ENCODE measurements at places on chromosomes 4 and X.

DNA sequence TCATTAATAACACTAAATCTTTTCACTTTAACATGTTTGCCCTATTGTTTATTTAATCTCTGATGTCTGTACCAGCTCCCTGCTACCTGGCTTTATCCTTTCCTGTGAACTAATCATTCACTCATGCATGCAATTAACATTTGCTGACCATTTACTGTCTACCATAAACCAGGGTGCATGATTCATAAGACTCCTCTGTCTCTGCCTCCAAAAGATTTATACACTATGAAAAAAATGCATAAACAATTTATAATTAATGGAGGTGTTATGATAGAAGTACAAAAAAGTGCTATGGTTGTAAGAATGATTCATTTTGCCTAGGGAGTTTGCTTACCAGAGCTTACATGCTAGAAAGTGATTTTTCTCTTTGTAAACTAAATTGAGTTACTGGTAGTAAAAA is 24.5 kb upstream of the CPEB2 start:
- DNase-seq: no peak

DNA sequence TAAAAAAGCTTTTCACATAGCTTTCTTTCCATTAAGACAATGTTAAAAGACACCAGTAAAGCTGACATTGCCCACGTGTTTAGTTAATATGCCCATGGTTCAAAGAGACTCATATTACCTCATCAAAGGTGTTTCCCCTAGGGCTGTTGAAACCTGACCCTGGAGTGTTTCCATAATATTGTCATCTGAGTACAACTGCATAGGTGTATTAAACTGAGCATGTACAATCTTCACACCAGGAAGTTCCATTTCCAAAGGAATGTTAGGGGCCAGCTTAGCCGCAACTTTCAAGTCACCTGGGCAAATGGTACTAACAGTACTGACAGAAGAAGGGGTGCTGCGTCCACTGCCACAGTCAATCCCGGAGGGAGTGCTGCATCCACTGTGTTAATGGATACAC is 27.1 kb downstream of the PDLIM3 start:
- peak; percentile 14 for DNase-seq

DNA sequence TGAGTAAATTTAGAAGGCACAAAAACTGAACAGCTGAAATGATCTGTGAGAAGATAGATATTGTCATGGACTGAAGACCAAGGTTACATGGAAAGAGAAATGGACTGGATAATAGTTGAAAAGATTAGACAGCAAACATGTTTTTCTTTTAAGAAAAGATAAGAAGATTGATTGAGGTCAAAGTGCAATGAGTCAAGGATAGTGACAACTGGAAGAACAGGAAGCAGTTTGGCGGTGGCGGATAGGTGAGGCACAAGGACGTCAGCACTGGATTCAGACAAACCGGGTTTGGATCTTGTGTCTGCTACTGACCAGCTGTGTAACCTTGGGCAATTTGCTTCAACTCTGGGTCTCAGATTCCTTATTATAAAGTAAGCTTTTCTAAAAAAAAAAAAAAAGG is 2.0 kb upstream of the HPGD start:
- DNase-seq: no peak

DNA sequence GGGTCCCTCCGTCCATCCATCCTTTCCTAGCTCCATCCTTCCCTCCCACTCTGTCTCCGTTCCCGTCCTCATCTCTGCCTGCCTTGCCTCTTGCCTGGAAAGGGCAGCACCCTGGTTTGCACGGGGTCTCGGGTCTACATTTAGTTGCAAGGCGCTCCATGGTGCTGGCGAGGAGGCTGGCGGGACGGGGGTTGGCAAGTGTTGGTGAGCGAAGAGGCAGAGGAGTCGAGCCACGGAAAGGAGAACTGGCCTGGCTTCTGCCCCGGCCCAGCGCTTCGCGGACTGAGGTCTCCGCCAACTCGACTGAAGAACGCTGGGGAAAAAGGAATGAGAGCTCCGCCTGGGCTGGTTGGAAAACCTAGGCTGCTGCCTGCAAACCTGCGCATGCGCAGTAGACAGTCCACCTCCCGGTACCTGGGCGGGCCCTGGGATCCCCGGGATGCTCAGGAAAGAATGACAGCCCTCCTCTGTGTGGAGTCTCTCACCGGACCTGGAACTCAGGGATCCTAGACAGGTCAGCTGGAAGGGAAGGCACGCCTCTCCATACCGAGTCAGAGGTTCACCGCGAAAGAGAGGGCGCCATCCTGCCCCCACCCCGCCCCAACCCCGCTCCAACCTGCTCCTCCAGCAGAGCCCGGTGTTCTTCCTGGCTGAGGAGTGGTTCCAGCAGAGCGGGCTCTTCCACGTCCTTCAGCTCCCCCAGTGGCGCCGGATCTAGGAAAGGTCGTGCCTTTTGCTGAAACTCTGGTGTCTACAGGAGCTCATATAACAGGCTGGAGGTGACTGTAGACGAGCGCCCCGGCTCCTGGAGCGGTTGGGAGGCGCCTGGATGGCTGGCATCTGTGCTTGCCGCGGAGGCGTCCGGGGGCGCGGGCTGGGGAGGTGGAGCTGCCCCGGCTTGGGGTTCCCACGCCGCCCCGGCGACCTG is 6.0 kb downstream of the FRG2 start:
- DNase-seq: no peak

- no peak for DNase-seq
These were observed 50.0 kb downstream of the UGT2B10 start for GRCh38 chr4:68865760-68866159.

DNA sequence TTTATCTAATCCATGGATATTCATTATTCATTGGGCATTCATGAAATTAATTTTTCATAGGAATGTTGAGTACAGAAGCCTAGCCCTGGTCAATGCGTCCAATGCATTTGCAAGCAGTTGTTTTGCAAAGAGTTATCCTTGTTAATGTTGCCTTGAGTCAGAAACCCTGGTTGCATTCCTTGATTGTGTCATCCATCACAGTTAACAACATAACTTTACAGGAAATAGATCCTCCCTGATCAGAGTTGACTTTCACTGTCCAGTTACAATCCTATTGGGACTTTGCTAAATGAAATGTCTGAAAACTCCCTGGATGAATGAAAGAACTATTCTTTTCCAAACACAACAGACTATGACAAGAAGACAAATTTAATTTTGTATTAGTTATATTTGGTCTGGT is 924.3 kb upstream of the SLIT2 start:
- DNase-seq: no peak

GRCh38 chrX:52865343-52865998 is 2.4 kb downstream of the XAGE3 start:
- no peak for DNase-seq

DNA sequence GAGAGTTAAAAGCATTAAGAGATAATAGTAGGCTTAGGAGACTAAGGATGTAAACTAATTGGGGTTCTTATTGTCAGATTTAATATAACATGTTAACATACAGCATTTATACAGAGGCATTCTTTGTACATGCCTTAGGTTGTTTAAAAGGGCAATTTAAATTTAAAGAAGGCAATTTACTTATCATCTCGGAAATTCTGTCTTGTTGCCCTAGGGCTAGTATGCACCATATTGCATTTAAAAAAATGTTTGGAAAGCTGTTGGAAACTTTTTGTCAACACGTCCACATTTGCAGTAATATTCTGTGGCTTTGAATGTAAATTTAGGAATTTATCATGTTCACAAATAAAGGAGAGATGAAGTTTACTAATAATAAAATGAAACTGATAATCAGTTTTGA is 25.5 kb downstream of the GALNT7 start:
- no peak for DNase-seq

GRCh38 chr4:25807102-25807728 is 55.6 kb downstream of the SEL1L3 start:
- DNase-seq: no peak

DNA sequence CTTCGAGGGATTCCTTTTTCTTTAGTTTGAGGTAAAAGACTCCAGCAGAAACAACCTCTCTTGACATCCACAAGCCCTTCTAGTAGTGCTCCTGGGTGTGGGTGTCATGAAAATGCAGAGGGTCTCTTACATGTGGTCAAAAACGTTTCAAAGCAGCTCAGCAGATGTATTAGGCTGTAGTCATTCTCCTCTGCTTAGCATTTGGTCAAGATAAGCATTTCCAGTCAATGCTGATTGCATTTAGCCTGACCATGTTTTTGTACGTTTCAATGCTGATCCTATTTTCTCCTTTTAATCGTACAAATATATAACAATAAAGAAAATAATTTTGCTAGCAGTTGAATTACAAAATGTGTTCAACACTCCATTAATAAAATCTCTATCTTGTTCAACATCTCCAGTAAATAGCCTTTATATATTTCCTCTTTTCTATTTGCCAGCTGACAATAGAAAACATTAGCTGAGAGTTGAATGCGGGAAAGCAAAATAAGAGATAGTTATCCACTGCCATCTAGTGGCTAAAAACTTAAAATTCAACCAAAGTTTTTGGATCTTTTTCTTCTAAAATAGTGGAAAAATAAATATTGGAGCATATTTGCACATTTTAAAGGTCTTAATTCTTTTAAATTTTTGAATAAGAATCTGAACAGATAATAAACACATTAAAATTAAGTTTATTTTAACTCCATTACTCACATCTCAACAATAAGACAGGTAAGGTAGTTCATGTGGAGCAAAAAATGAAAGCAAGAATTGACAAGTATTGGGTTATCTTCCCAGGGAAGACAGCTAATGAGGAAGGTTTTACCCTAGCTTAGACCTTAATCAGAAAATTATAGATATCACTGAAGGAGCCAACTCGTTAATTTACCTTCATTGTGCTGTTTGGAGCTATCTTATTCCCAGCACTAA is 15.2 kb upstream of the PACRGL start:
- DNase-seq: peak; percentile 12

DNA sequence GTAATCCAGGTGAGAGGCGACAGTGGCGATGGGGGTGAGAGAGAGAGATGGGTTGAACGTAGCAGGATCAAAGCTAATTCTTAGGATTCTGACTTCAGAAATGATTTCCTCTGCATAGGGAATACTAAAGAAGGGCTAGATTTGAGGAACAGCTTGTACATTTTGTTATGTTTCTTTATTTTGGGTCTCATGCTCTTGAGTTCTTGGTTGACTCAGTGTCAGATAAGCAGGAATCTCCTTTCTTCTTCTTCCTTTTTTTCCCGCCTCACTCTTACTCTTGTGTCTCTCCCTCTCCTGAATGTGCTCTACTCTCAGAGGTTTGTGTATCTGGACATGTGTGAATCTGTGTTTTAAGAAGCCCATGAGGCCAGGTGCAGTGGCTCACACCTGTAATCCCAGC is 36.4 kb downstream of the FAM193A start:
- no peak for DNase-seq

DNA sequence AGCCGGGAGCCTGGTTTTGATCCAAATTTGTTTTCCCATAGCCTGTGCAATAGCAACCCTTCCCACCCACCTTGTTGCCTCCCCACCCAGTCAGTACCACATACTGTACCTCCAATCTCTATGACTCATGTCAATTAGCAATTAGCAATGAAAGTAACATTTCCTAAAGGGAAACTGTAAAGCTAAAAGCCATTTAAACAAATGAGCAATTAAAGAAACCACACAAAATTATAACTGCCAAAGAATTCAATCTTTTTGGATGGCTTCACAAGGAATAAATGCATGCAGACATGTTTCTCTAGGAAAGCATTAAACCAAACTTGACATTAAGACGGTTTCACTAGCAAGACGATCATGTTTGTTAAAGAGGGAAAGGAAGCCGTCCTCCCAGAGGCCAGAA is 169.0 kb upstream of the MAP3K15 start:
- DNase-seq: no peak

DNA sequence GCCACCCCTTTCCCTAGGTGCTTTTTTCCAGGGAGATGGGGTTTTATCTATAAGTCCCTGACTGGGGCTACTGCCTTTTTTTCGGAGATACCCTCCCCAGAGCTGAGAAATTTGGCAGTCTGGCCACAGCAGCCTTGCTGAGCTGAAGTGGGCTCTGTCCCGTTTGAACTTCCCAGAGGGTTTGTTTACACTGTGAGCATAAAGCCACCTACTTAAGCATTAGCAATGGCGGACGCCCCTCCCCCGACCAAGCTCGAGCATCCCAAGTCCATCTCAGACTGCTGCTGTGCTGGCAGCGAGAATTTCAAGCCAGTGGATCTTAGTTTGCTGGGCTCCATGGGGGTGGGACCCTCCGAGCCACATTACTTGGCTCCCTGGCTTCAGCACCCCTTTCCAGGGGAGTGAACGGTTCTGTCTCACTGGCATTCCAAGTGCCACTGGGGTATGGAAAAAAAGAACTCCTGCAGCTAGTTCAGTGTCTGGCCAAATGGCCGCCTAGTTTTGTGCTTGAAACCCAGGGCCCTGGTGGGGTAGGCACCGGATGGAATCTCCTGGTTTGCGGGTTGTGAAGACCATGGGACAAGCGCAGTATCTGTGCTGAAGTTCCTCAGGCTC is 456.4 kb upstream of the HTR2C start:
- no peak for DNase-seq

GRCh38 chr4:162475246-162475645 is 311.4 kb upstream of the FSTL5 start:
- DNase-seq: no peak

DNA sequence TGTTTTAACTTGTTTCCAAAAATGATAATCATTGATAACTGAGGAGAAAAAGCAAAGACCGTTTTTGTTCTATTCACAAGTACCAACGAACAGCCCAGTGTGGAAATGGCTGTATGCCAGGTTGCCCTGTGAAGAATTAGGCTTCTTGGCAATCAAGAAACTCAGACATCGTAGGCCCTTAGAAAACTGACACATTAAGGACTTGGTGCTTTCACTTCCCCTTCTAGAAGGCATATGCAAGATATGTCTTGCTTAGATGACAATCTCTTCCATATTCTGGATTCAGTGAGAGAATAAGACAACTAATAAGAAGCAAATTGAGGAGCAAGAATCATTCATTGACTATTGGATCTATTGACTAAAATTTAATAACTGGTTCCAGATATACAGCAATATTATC is 56.6 kb downstream of the ANAPC10 start:
- no peak for DNase-seq

- DNase-seq: no peak
These were observed 369.9 kb upstream of the PCDH7 start for GRCh38 chr4:30350288-30350687.

DNA sequence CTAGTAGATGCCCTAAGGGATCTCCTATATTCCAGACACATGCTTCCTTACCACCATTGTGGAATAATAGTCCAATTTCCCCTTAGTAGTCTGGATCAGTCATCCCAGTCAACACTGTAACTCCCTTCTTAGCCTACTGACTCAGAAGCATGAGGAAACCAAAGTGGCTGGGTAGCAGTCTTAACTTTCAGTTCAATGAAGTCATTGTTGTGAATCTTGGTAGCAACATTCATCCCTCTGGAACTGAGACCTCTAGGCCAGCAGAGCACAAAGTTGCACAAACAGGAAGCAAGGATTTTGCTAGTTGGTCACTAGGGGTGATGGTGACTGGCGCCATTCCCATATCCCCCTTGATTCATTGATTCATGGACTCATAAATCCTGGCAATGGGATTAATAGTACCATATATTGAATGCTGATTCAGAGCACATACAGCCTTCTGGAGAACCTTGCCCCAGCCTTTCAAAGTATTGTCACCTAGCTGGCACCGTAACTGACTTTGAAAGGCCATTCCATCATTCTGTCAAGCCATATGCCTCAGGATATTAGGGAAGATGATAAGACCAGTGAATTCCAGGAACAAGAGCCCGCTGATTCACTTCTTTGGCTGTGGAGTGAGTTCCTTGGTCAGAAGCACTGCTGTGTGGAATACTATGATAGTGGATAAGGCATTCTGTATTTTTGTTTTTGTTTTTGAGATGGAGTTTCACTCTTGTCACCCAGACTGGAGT is 19.7 kb upstream of the GPAT3 start:
- DNase-seq: no peak

- no peak for DNase-seq
These were observed 64.3 kb downstream of the LRBA start for GRCh38 chr4:150950657-150951288.

All from HuH-7 (cell line).